IMR-90 (cell line): ENCODE measurements at places on chromosomes 3 and 15. TPM values are rescaled to one million over a fixed set of nuclear protein-coding genes. Genes with fewer than 3 reads are reported as not detected.

PLSCR4 gene
- 2.8 and 3.8 TPM in 2 replicates for total RNA-seq

TM4SF18 gene
- total RNA-seq, result under 0.01 TPM in 1 of 2 replicates, not detected in the other

MAPK6 gene
- 60.6 and 84.2 TPM in 2 replicates for total RNA-seq

SLC22A13 gene
- under 0.01 TPM in 2 replicates for total RNA-seq

RBP2 gene
- total RNA-seq, result not detected in 2 replicates

LRTM1 gene
- total RNA-seq, result not detected in 2 replicates

SNTN gene
- not detected in 2 replicates for total RNA-seq

SEMA4B gene
- total RNA-seq, result 5.0 and 6.9 TPM in 2 replicates

GABRA5 gene
- total RNA-seq, result 7.3 and 8.3 TPM in 2 replicates

FGD5 gene
- total RNA-seq, result not detected in 2 replicates

MRAS gene
- 56.1 and 59.3 TPM in 2 replicates for total RNA-seq

ZBED2 gene
- total RNA-seq, result 0.72 and 1.1 TPM in 2 replicates

ITPKA gene
- total RNA-seq, result 1.1 and 1.4 TPM in 2 replicates

ZNF502 gene
- total RNA-seq, result 5.7 and 6.1 TPM in 2 replicates

PLSCR1 gene
- 5.6 and 11.7 TPM in 2 replicates for total RNA-seq

EPHA3 gene
- 0.18 and 0.28 TPM in 2 replicates for total RNA-seq

CLDN11 gene
- 245 and 329 TPM in 2 replicates for total RNA-seq

CHRD gene
- under 0.01 TPM in 1 of 2 replicates, not detected in the other for total RNA-seq

ACP3 gene
- 0.28 and 0.54 TPM in 2 replicates for total RNA-seq

VIPR1 gene
- total RNA-seq, result not detected in 2 replicates

SH3GL3 gene
- total RNA-seq, result not detected in 2 replicates

AADACL2 gene
- total RNA-seq, result not detected in 2 replicates

MST1 gene
- 1.1 and 1.3 TPM in 2 replicates for total RNA-seq

IP6K1 gene
- 28.6 and 28.7 TPM in 2 replicates for total RNA-seq
